ENCODE measurements at places on chromosomes 1 and 21.
A peak's percentile ranks its signal among the peaks of the same experiment; 100 is the strongest.

DNA sequence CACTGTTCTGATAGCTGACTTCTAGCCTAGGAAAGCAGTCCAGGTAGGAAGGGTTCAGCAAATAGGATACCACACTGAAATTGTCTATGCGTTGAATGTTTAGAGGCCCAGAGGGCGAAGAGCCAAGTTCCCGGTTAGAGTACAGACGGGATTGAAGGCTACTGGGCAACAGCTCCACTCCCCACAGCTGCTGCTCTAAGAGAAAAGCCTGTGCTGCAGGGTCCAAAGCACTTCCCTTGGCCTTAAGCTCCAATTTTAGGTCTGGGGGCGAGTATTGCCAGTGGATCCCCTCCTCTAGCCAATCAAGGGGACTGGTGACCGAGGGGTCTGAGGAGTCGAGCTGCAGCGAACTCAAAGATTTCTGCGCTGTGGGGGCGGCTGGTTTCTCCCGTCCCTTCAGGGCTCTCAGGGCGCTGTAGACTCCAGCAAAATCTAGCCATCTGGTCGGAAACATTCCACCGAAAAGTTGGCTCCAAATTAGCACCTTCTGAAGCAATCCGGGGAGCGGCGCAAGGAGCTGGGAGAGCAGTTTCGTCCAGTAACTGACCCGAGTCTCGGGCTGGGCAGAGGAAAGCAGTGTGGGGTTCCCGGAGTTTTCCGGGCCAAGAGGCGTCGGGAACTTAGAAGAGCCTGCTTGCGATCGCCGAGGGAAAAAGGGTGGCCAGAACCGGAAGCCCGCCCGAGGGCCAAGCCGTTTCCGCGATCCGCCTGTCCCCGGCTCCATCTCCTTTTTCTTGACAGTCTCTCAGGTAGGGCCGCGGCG is 748 bp downstream of the PPP1R15B start:
- DNase-seq = peak; percentile 51

DNA sequence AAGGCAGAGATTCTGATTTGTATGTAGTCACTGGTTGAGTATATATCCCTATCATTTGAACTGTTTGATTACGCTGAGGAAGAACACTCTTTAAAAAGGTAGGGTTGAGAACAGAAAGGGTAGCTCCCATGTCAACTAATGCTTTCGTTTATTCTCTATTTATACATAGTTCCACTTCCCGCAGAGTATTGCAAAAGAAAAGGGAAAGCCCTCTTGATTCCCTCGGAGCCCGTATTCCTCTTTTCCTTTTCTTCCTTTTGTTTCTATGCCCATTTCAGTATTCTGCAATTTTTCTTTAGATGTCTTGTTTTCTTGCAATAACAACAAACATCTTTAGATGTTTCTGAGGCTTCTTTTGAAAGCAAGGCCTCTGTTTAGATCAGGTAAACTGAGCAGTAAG is 78.2 kb downstream of the DNTTIP2 start:
- DNase-seq = no peak

- no peak for DNase-seq
These were observed 9.8 kb downstream of the KCNN3 start for GRCh38 chr1:154860156-154860870.

DNA sequence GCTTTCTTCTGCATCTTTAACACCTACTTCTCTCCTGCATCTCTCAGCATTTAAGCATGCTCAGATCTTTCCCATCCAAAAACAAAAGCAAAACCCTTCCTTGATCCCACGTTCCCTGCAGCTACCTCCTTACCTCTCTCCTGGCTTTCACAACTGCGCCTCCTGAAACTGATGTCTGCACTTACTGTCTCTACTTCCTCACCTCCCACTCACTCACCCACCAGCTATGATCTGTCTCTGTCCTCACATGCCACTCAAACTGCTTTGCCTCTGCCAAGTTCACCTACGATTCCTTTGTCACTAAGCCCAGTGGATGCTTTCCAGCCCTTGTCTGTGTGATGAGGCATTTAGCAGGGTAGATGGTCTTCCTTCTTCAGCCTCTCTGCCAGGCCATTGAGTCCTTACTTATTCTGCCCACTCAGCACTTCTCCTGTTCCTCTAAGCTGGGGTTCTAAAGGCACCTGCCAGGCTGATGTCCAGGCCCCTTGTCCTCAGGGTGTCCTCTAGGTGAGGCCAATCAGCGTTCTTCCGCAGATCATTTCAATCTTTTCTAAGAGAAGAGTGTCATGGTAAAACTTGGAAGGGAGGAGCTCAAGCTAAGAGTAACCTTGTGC is 10.0 kb upstream of the GJB3 start:
- no peak for DNase-seq

DNA sequence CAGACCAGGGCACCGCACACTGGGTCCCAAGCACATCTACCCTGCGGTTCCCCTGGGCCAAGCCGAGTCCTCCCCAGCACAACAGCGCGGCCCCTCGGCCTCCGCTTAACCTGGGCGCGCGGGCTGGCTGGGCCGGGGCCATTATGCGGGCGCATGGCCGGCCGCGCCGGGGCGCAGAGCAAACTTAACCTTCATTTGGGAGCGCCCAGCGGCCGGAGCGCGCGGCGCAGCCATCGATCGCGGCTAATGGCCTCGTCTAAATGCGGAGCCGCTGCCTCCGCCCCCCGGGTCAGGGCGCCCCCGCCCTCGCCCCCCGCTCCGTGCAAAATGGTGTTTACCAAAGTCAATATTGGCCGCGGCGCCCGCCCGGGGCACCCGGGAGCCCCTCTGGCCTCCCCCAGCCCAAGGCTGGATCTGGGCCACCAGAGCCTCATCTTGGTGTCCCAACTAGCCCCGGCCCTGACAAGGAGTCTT is 272.1 kb downstream of the TRABD2B start:
- no peak for DNase-seq

DNA sequence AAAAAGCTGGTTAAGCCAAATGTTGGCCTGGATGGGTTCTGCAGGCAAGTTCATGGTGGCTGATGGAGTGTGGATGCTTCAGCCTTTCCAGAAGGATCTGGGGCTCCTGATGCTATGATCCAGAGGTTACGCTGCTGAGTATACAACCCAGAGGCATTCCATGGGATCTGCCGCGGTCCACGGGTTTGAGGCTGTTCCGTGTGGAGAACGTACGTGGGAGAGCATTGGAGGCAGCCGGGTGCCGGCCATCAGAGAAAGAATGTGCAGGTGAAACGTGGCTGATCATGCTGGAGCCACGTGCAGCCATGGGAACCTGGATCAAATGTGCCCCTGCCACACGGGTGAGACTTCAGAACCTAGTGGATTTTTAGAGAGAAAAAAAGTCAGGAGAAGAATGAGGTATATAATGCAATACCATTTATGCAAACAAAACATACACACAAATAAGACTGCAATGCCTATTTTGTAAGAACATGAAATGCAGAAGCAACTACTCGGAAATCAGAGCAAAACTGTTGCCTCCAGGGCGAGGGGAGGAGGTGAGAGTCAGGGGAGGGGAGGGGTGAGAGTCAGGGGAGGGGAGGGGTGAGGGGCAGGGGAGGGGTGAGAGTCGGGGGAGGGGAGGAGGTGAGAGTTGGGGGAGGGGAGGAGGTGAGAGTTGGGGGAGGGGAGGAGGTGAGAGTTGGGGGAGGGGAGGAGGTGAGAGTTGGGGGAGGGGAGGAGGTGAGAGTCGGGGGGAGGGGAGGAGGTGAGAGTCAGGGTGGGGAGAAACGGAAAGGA is 116.5 kb upstream of the C1orf174 start:
- no peak for DNase-seq

All from cerebellar cortex (tissue), 1 donor.